ENCODE measurements at places on chromosomes 13 and 19. TPM values are rescaled to one million over a fixed set of nuclear protein-coding genes. Genes with fewer than 3 reads are reported as not detected.

The S1PR2 gene
- 9.0 TPM for total RNA-seq

The CC2D1A gene
- 34.3 TPM for total RNA-seq

The ICAM4 gene
- total RNA-seq: 0.46 TPM

The LIG1 gene
- 193 TPM for total RNA-seq

DNA sequence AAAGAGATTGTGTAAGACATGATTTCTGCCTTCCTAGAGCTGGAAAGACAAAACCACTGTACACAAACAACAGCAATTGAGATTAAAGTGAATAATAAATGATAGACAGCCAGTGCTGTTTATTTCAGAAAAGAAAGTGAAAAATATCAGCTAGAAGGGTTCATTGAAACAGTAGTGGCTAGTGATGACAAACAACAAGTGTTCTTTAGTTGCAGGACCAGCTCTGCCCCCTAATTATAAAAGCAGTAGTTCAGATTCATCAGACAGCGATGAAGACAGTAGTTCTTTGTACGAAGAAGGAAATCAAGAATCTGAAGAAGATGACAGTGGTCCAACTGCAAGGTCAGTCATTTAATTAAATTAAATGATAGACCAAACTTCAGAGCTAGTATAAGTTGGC lies 14.8 kb downstream of the GPALPP1 start:
- DNase-seq: no peak

DNA sequence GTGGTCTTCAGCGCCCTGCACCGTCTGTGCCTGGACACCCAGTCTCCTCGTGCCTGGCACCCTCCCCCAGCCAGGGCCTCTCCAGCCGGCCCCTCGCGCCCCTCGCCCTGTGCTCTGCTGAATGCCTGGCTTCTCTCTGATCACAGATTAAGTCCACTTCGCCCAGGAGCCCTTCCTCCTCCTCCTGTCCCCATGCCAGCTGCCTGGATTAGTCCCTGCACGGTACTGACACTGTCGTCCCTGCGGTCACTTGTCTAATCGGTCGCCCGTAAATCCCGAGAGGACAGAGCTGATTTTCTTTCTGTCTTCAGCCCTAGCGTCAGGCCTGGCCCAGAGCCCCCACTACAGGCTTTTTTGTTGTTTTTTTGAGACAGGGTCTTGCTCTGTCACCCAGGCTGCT lies 6.6 kb downstream of the THOP1 start:
- no peak for DNase-seq

- DNase-seq: no peak
These were observed 2.6 kb upstream of the POLR2E start for GRCh38 chr19:1097810-1098176.

DNA sequence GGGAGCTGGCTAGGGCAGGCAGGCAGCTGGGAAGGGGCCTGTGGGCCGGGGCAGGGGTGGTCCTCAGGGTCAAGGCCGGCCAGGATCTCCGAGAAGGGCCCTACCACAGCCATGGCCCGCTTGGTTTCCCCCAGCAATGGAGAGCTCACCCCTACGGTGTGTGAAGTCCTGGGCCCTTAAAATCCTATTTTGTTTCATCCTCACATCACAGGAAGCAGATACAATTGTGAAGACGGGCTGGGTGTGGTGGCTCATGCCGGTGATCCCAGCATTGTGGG lies 8.7 kb downstream of the RNU6-9 start:
- DNase-seq: no peak

DNA sequence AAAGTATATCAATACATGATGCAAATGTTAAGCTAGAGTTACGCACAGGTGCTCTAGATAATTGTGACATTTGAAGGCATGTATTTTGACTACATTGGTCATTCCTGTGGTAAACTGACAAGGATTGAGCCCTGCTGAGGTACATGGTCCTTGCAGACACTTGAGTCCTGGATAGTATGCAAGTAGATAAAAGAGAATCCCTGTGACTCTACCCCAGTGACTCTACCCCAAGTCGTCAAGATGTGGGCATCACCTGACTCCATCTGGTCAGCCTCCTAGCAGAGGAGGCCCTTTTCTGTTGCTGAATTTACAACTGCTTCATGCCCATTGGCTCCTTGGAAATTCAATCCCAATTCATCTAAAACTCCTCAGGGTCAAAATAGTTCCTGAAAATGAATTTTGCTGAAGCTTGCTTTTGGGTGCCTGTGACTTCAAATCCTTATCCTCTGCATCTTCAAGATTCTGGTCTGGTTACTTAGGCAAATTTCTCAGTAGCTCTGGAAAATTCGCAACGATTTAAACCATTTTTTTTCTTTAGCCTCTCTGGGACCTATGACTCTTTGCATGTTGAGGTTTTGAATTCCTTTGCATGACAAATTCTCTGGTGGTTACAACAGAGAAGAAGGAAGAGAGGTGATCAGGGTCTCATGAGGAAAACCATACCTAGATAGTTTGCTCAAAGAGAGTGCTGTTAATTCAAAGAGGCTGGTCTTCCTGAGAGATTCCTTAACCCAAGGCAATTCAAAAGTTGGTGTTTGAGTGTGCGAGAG lies 422.1 kb downstream of the FGF9 start:
- DNase-seq: no peak

DNA sequence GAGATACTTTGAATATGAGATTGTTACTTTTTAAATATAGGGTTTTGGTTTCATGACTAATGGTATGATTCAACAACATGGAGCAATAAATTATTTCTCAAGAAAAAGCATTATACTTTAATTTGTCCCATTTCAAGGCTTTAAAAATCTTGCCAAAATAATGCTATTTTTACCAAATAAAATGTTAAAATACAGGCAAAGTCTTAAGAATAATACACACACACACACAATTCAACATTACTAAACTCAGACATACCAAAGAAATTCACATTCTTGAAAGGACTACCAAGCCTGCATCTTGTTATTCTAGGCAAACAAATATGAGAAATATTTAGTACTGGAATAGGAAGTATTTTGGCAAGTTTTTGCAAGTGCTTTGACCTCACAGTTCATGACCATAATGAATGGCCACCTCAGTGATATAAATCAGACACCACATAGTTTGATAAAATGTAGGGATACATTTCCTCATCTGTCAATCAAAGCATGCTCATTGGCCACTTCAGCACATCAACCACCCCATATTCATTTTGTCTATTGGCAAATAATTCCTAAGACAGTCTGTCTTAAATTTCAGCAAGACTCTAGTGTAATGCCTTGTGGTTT lies 107.2 kb downstream of the NALCN start:
- no peak for DNase-seq

DNA sequence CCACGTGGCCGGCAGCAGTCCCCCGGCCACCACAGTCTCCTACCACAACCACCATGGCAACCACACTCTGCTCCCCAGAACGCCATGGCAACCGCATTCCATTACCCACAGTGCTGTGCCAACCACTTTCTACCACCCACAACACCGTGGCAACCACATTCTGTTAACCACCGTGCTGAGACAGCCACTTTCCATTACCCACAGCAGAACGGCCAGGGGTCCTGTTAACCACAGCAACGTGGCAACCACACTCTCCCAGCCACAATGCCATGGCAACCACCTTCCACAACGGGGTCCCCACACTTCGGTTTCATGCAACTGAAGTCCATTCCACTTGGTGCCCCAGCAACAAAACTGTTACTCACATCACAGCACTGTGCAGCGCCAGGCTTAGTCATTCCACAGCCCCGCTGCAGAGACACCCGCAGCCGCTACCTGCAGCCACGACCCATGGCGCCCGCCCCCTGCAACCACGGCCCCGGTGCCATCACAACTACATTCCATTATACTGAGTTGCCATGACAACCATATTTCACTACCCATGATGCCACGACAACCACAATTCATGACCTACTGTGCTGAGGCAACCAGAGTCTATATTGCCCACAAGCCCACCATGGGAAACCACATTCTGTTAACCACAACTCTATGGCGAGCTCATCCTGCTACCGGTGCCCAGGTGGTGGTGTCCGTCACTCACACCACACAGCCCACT lies 10.0 kb downstream of the DPF1 start:
- DNase-seq: peak; percentile 90

DNA sequence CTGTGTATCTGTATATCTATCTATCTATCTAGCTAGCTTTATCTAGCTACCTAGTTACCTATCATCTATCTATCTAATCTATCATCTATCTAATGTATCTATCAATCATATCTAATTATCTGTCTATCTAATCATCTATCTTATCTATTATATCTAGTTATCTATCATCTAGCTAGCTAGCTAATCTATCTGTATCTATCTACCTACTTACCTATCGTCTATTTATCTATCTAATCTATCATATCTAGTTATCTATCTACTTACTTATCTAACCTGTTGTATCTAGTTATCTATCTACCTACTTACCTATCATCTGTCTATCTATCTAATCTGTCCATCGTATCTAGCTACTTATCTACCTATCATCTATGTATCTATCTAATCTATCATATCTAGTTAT lies 17.9 kb downstream of the VSTM1 start:
- no peak for DNase-seq
